Ecto neural progenitor cell (in vitro differentiated cells): ENCODE measurements at places on chromosomes 11 and 22.
A peak's percentile ranks its signal among the peaks of the same experiment; 100 is the strongest.

GRCh38 chr11:101477926-101478325 is 105.9 kb downstream of the TRPC6 start:
- DNase-seq: no peak

DNA sequence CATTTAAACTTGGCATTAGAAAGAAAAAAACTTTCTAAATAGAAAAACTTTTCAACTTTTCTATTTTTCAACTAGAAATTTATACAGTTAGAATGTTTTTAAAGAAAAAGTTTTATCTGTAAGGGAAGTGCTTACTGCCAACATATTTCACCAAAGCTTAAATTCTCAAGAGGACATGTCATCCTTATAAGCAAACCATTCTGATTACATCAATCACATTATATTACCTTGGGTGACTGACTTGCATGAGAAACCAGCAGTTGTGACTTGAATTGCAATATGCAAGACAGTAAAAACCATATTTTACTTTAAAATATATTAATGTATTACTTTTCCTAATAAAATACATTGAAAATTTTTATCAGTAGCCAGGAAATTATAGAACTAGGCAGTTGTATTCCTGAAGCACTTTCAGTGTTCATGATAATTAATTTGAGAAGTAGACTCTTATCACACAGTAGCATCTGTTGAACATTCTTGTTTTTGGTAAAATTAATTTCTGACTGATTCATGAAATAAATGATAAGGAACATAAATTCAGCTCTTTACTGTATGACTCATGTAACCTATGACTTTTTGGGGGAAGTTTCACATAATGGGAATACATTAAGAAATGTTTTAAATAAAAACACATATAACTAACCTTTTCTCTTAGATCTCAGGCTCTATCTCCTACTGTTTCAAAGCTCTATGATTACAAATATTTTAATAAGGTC is 345.0 kb upstream of the CCDC179 start:
- no peak for DNase-seq

- no peak for DNase-seq
These were observed 63.9 kb downstream of the ARFGAP3 start for GRCh38 chr22:42792909-42793847.

- no peak for DNase-seq
These were observed 14.9 kb downstream of the FZD4 start for GRCh38 chr11:86940122-86940777.

- no peak for DNase-seq
These were observed 139.2 kb downstream of the WNT11 start for GRCh38 chr11:76067099-76067498.

DNA sequence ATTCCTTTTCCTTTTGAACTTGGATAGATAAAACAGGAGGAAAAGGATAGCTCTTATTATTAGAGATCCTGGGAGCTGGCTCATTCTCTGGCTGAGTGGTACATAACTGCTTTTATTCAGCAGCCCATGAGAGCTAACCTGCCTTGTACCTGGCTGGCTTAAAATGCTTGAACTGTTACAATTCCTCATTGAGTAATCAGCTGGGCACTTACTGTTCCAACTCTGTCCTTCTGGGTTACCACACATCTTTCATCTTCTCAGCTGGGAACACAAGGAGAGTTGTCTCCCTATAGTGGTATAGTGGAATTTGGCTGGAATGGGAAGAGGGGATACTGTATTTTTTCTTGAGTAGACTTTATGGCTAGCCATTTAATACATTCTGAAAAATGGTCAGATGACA is 39.8 kb upstream of the SPTBN2 start:
- no peak for DNase-seq

DNA sequence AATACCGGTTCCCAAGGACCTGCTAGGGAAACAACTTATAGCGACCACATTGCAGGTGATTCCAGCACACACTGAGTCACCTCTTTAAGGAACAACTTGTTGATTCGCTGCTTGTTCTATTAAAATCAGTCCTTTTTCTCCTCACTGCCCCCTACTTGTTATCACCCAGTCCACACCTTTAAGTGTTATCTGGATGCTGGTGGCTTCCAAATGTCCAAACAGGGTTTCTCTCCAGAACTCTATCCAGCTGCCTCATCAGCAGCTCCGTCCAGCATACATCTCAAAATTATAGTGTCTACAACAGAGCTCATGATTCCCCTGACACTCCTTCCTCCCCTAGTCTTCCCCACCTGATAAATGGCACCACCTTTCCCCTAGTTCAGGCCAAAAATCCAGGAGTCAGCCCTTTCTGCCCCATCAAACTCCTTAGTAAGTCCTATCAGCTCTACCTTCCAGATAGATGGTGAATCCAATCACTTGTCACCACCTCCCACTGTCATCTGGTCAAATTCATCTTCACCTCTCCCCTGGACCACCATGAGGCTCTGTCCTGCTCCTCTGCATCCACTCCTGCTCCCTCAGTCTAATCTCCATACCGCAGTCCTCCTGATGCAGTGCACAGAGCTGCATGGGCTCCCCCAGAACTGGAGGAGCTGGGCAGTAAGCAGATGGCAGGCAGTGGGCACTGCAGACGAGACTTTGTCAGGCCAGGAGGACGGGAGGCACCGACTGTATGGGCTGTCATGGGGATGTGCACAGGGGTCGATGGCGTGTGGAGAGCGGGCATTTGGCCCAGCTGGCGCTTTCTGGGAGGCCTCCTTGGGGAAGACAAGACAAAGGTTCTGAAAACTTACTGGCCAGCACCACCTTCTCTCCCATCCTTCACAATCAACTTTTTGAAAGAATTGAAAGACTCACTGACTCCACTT is 19.3 kb downstream of the IL10RA start:
- DNase-seq: no peak

GRCh38 chr11:86955361-86956120 is at the start of gene FZD4:
TSS of gene FZD4 (minus strand) at chr11:86955395. CDS start at chr11:86955085, 310 bp downstream.
- DNase-seq: peak; percentile 92
